Right renal pelvis (tissue), 4 donors: ENCODE measurements at places on chromosomes 1 and 21. TPM values are rescaled to one million over a fixed set of nuclear protein-coding genes. Genes with fewer than 3 reads are reported as not detected.

DNA sequence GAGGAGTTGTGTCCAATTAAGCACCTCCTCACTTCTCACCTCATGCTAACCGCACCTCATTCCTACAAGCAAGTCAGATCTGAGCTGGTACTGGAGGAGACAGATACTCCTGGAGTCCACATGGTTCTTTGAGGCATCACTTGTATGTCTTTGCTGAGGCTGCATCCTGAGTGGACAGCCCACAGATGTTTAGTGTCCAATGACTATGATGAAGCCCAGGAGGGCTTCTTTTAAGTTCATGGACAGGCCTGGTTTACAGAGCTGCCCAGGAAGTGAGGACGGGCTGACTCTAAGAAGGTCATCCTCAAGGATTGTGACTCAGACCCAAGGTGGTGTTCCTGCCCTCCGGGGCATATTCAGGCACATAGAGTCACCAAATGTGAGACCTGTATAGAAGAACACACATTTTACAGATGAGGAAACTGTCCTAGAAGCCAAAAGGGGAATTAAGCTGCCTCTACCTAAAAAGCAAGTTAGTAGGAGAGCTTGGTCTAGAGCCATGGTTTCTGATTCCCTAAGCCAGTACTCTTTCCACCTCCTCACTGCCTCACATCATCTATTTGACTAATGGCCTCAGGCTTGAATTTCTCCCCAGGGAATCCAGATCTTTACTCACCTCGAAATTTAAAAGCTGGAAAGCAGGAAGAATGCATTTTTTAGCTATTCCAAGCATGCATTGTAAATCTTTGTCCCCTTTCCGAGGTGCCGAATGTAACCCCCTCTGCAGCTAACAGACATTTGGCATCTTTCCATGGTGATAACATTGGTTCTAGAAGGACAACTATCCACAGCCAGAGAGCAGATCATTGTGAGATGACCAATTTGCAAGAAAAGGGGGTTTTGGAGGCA, 228.1 kb downstream of the OMA1 start:
- DNase-seq = no peak

GRCh38 chr1:201226859-201227488, 36.4 kb downstream of the IGFN1 start:
- DNase-seq = no peak

DNA sequence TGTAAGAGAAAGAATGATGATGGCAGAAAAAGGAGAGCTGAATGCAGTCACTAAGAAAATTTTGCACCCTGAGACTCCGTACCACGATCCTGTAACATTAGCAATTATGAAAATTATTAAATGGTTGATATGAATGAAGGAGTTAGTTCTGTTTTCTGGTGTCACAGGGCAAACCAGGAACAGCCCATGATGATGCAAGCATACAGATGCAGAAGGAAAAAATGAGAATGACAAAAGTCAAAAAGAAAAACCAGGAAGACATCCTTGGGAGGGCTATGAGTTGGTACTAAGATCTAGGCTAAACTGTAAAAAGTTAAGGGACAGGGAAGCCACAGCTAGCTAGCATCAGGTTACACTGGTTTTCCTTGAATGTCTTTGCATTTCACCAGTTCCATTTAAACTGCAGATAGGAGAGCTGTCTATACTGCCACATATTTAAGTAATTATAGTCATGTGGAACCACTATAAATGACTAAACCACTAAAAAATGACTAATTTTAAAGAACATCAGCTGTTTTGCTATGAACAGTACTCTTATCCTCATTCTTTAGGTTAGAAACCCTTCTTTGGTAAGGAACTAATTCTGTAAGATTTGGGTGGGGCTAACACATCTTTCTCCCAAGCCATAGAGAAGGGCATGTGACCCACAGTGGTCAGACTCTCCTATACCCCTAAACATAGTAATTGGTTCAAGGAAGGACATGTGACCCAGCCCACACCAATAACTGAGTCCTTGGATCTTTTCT, 11.4 kb downstream of the DOCK7 start:
- no peak for DNase-seq

- no peak for DNase-seq
Measured at GRCh38 chr1:163399976-163400601, 78.3 kb downstream of the NUF2 start.

Gene AMY1C
- polyA plus RNA-seq = not detected

GRCh38 chr1:201258763-201259230, 24.5 kb upstream of the PKP1 start:
- no peak for DNase-seq

GRCh38 chr1:165162671-165163241, 193.8 kb downstream of the LMX1A start:
- DNase-seq = no peak

- no peak for DNase-seq
Measured at GRCh38 chr1:3852711-3853485, 4.1 kb downstream of the CEP104 start.

Gene GSTM2
- polyA plus RNA-seq = 171 TPM

- DNase-seq = no peak
Measured at GRCh38 chr1:158901623-158902022, 29.7 kb upstream of the PYHIN1 start.

Gene STK40
- 45.2 TPM for polyA plus RNA-seq

Gene SLC1A7
- polyA plus RNA-seq = 0.08 TPM
